ENCODE measurements at places on chromosomes 7 and 10.

DNA sequence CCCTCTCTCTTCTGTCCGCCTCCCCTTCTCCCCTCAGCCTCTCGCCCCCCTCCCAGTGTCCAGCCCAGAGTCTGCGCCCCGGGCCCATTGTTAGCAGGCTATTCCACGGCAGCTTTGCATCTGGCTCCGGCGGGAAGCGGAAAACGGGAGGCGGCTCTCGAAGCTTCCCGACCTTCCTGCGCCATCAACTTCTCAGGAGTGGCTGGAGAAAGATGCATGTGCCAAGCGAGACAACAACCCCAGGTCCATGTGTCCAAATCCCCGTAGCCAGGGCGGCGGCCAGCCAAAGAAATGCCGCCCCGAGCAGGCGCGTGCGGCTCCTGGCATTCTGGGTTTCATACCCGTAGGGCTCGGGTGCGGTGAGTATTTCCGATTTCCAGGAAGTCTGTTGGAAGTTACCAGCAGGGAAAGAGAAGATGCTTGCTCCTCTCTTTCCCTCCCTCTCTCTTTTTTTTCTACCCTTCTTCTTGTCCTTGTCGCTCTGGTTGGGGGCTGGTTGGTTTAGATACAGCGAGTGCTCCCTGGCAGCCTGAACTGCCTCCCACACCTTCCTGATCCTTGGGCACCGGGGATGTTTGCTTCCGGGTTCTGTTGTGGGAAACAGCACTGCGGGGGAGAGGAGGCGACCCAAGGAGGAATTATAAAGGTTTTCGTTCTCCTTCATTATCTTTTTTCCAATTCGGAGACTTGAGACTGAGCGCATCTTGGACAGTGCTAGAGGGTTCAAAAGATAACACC lies 1.2 kb upstream of the HOXA2 start:
- no peak for DNase-seq

- no peak for DNase-seq
Observed at GRCh38 chr10:6168084-6168483, 34.6 kb upstream of the PFKFB3 start.

- no peak for DNase-seq
Observed at GRCh38 chr10:69714572-69714971, 84.5 kb downstream of the FAM241B start.

DNA sequence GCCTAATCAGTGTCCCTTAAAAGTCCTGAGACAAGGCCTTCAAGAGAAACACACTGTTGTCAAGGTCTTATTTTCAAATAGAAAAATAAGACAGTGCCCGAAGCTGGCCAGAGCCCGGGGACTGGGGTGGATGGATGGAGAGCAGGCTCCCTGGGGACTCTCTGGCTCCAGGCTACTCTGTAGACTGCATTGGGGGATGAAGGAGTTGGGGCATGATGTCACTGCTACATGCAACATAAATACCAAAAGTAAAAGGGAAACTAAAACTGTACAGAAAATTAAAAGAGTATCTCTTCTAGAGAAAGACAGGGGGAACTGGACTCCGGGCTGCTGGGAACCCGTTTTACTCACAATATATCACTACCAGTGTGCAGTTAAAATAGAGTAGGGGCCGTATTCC lies 629.8 kb downstream of the KCNMA1 start:
- DNase-seq = no peak

- DNase-seq = no peak
Observed at GRCh38 chr7:78443811-78444210, 645.2 kb downstream of the PHTF2 start.

GRCh38 chr7:94398841-94399240 lies 4.1 kb downstream of the COL1A2 start:
- no peak for DNase-seq

GRCh38 chr7:2242541-2243429 lies 759 bp downstream of the NUDT1 start:
- DNase-seq = peak; percentile 22

GRCh38 chr10:121409466-121410104 lies 188.7 kb downstream of the FGFR2 start:
- no peak for DNase-seq

DNA sequence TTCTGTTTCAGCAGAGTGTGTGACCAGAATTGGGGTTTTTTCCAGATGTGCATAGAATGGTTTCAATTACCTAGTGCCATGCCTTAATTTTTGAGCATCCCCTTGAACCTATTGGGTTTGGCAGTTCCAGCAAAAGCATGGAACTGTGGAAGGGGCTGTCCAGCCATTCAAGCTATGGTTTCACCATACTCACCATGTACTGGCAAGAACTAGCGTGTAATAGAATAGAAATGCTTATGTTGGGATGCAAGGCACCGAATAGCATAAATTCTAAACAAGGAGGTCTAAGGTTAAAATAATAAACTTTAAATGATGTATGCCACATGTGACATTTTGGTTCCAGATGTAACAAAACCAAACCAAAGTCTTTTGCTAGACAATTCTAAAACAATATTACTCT lies 91.4 kb downstream of the MTERF1 start:
- DNase-seq = no peak

GRCh38 chr7:157472311-157473050 lies 135.7 kb downstream of the DNAJB6 start:
- no peak for DNase-seq

DNA sequence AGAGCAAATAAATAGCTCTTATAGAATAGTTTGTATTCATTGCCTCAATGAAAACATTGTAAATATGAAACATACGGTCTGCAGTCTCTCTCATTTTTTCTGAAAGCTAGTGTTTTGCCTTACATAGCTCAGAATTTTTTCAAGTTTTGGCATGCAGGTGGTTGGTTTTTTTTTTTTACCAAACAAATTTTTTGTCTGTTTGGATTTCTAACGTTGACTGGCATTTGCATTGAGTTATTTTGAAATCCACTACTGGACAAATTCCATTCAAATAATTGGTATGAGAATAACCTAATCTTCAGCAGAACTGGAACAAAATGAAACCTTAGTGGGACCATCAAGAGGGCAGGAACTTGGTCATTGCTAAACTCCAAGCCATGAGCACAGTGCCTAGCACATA lies 107.6 kb upstream of the SAMD8 start:
- no peak for DNase-seq

DNA sequence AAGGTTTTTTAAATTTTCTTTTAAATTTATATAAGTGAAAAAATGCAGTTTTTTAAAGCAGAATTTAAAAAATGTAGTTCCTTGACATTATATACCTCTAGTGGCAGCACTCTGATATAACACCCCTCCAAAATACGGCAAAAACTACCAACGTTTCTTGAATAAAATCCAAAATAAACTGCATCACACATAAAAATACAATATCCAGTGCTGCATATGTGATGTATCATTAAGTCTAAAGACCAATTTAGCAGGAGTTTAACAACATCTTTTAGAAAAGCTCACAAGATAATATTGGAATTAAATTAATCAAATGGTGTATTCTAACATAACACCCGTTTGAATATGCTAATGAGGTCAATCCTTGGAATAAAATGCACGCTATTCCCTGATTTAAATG lies 1.4 kb downstream of the TCERG1L start:
- DNase-seq = peak; percentile 26

DNA sequence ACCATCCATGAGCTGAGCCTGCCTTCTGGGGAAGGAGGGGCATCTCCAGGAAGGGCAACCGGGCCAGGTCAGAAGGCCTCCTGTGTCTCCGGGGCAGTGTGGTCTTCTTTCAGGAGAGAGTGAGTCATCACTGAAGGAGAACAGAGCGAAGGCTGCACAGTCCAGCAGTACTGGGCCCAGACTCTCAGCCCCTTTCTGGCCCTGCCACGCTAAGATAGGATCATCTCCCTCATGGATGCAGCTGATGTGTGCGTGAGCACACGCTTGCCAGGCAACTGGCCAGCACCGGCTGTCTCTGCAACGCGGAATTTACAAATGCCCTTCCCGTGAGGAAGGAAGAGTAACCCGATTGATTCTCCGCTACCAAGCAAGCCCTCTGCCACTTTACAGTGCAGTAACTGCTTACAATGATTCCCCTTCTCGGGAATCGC lies 328.2 kb downstream of the TNS3 start:
- DNase-seq = peak; percentile 36

- DNase-seq = no peak
Observed at GRCh38 chr7:6422926-6423632, 24.7 kb downstream of the DAGLB start.

Data from NCI-H1105 treated with DMSO at 0.1 percent for 48 hours (cell line).